ENCODE measurements at places on chromosomes 5 and 9.

GRCh38 chr9:71767163-71767775 lies 1.0 kb downstream of the CEMIP2 start:
- DNase-seq = no peak

- DNase-seq = no peak
Measured at GRCh38 chr9:93319992-93320500, 131.4 kb upstream of the FAM120A start.

DNA sequence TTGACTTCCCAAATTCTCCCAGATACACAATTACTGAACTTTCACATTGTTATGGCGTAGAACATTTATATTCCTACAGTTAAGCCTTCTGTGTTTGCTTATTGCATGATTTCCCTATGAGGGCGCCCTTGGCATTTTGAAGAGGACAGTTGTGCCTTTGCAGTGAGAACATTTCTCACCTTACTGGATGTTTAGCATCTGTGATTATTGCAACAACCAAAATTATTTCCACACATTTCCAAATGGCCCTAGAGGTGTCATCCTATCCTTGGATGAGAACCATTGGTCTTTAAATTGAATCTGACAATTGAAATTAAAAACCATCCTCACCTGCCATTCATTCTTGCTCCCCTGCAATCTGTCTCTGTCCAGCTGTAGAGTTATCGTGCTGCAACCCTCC lies 104.0 kb downstream of the MAMDC2 start:
- DNase-seq = no peak

DNA sequence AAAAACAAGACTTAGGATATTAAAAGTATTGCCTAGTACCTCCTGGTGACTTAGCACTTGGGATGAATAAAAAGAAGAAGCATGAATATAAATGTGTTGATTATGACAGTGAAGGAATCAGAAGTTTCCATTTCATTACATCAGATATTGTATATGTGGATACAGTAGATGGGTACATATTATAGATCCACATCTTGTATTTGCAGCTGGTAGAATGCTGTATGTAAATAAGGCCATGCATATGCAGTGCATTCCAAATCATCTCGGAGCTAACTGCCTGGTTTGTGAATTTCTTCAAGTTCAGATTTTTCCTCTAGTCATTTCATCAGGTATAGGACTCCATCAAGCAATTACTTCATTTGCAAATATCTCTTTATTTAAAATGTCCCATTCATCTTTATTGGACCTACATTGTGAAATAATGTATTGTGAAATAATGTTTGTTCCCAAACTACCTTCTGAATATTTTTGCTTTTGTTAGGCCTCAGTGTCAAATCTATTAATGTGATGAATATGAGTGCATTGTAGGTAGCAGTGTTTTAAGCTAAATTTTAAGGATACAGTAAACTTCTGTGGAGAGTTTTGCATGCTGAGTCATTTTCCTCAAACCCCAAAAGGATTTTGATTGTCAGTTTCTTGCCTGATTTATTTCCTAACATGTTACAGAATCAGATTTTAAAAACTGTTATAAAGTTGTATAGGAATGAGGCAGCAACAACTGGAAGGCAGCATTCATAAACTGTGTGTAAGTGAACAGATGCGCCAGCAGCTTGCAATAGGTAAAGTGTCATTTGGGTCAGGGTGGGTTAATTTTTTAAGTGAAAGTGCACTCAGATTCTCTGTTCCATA lies 370.8 kb upstream of the RIOK2 start:
- DNase-seq = no peak

GRCh38 chr5:150503386-150503785 lies 4.5 kb upstream of the NDST1 start:
- no peak for DNase-seq

DNA sequence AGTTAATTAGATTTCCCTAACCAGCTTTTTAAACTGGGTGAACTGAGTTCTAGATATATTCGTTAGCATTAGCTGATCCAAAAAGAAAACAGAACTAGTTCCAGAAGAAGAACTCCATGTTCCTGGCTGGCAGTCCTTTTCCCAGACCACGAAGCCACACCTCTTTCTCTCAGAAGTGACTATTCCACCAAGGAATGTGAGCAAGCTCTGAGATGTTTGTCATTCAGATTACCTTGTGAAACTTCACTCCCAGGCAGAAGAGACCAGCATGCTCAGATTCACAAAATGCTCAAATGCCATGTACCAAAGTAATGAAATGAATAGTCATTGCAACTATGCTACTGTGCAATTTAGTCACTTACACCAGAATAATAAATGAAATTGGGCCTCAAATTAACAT lies 4.4 kb upstream of the SSBP2 start:
- DNase-seq = no peak

DNA sequence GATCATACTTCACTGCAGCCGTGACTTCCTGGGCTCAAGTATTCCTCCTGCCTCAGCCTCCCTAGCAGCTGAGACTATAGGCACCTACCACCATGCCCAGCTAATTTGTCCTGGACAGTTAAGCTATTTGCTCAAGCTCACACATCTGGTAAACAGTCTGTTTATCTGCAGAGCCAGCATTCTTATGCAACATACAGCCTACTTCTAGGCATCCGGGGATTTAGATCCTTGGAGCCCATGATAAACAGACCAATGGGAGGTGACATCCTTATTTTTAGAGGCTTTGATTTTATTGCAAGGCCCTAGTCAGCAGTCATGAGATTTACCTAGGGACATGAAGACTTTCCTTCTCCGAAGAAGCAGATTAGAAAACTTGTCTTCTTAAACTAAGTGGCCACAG lies 21.0 kb downstream of the ATOX1 start:
- DNase-seq = no peak

GRCh38 chr5:178314061-178314660 lies 81.6 kb upstream of the PHYKPL start:
- no peak for DNase-seq

DNA sequence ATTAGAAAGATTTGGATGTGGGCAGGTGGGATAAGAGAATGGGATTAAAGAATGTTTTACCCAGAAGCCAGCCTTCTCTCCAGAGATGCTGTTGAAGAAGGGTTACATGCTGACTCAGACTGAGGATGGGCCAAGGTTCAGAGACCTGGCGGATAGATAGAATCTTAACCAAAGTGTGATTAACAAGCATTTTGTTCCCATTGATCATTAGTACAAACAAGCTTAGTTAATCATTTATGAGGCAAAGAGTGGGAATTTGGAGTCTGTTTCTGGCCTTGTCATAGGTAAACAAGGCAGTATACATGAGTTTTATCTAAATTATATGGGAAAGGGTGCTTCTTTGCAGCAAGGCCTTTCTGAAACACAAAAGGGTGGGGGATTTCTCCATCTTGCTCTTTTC lies 20.8 kb upstream of the DTWD2 start:
- DNase-seq = no peak

- no peak for DNase-seq
Measured at GRCh38 chr5:139636975-139637408, 11.2 kb upstream of the CXXC5 start.

DNA sequence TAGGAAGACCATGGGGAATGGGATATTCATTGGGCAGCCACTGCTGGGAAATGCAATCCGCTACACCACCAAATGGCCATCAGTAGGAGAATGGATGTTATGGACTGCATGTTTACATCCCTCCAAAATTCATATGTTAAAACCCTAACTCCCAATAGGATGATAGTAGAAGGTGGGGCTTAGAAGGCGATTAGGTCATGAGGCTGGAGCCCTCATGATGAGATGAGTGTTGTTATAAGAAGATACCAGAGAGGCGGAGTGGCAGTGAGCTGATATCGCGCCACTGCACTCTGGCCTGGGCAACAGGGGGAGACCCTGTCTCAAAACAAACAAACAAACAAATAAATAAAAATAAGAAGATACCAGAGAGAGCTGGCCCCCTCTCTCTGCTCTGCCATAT lies 16.1 kb upstream of the GTF3C5 start:
- DNase-seq = no peak

- no peak for DNase-seq
Measured at GRCh38 chr9:134408939-134409737, 82.9 kb downstream of the RXRA start.

DNA sequence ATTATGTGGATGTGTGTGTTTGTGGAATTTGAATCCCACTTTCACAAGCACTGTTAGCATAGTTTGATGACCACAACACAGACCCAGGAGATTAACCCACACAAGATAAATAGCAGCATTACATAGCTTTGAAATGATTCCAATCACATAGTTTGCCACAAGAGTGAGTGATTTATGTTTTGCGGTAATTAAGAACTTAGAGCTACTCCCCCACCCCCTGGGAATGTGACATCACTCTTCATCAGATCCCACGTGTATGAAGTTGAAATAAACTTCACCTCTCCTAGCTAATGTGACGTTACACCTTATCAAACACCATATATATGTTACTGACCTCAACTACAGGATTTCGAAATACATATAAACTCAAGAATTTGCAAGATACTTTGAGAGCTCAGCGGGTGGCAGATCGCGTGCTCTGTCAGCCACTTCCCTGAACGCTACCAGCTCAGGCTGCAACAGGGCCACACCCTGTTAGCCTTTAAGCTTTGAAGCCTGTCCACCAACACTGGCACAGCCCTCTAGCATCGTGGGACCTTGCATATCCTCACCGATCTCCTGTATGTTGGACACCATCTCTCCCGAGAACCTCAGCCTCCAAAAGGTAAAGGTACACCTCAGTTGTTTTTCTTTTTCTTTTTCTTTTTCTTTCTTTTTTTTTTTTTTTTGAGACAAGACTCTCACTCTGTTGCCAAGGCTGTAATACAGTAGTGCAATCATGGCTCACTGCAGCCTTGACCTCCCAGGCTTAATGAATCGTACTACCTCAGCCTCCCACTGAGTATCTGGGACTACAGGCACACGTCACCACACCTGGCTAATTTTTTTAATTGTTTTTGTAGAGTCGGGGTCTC lies 1.7 kb upstream of the AGTPBP1 start:
- DNase-seq = no peak

DNA sequence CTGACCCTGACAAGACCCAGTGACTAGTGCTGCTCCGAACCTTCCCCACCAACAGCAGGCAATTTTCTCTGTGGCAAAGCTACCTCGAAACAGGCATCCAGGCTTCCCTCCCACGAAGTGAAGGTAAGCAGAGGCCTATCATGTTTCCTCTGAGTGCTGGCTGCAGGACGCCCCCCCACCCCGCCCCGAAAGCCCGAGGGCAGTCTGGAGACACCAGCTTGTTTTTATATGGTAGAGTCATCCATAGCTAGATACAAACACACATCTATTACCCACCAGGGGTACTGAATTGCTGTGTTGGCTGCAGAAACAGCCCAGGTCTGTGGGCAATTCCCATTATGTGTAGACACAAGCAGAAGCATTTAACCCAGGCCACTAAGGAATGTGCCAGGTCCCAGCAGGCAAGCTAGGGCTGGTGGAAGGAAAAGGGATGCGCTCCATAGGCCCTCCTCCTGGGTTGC lies 40.4 kb downstream of the LIX1 start:
- no peak for DNase-seq

DNA sequence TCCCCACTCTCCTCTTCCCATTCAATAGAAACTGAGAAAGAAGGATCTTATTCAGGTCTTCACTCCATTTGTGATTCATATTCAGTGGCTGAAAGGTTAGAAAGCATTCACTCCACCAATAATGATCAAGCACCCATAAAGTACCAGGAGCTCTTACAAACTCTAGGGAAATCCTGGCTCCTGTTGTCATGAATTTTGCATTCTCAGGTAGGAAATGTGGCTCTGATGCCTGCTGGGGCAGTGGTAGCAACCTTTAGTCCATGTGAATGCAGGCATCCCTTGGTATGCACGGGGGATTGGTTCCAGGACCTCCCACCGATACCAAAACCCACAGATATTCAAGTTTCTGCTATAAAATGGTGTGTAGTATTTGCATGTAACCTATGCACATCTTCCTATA lies 3.6 kb upstream of the RORB start:
- DNase-seq = no peak

- no peak for DNase-seq
Measured at GRCh38 chr5:125228363-125229070, 482.1 kb upstream of the ZNF608 start.
